Activated CD8-positive, alpha-beta memory T cell treated with anti-CD3 and anti-CD28 coated beads for 4 hours (primary cell): ENCODE measurements at places on chromosomes 1 and 21.

- DNase-seq = no peak
Observed at GRCh38 chr21:38597421-38597820, 99.1 kb upstream of the ERG start.

- no peak for DNase-seq
Observed at GRCh38 chr21:44299085-44299457, 782 bp upstream of the PFKL start.

DNA sequence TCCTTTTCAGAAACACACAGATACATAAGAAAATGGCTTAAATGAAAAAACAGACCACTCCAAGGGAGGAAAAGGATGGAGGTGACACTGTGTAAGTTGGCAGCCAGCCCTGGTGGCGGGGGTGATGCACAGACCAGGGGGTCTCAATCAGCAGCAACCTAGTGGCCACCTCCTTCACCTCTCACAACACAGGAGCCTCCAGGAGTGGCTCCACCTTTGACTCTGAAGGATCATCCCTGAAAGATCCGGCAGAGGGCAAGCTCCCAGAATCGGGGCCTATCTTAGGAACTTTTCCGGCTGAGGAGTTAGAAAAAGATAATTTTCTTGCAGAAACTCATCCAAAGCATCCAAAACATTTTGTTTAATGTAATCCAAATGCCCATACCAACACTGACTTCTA lies 51.2 kb upstream of the SMYD2 start:
- no peak for DNase-seq

DNA sequence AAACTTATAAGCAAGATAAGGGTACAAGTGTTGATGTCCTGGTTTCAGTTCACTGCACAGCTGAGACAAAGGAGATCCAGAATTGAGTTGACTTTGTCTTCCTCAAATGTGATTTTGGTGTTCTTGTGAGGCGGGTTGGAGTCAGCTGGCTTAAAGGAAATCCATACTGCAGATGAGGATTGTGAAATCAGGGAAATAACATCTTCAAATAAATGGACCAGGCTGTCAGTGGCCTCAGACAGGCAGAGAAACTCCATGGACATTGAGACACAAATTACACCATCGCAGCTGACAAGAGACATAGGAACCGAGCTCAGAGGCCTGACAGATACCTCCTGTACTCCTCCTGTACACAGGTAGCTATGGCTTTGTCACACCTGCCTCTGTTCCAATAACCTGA lies 27.0 kb upstream of the REG4 start:
- no peak for DNase-seq

DNA sequence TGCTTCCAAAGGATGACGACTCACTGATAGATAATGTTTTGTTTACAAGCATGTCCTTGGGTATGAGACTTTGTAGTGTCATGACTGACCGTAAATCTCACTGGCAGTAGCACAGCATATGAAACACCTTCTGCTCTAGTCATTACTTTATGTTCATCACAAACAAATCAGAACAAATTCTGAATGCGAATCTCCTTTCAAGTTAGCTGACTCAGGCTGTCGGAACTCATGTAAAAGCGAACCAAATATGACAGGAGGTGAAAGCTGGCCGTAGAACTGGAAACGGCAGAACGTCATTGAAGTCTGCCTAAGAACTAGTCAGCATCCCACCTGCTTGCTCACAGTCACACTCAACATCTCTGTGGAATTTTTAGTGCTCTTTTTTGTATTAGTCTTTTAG lies 143.9 kb downstream of the RGS7 start:
- no peak for DNase-seq

- DNase-seq = no peak
Observed at GRCh38 chr1:3381901-3382300, 72.6 kb upstream of the ARHGEF16 start.

DNA sequence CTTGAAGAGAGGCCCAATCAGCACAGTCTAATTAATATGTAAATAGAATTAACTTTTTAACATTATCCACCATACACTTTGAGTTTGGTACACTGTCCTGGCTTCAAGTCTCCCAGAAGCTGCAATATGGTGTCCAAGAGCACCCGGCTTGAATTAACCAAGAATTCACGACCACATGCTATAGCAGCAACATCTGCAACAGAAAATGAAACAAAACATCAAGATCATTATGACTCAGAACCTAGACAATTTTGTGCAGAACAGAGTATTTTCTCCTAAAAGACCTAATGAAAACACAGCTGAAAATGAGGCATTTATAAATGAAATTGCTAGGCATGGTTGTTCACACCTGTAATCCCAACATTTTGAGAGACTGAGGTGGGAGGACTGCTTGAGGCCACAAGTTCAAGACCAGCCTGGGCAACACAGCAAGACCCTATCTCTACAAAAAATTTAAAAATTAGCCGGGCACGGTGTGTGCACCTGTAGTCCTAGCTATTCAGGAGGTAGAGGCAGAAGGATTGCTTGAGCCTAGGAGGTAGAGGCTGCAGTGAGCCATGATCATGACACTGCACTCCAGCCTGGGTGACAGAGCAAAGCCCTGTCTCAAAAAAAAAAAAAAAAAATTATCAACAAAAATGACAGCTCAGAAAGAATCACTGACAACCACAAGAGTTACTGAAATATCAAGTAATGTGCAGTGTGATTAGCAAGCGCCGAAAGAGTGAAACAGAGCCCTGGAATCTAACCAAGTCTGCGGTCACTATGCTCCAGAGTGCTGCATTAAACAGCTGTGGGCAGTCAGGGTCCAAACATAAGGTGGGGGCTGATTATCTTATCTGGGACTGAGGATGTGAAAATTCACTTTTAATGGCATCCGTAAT lies 45.3 kb downstream of the HSF2BP start:
- DNase-seq = no peak

GRCh38 chr1:234603221-234604204 lies 6.5 kb downstream of the IRF2BP2 start:
- DNase-seq = no peak

DNA sequence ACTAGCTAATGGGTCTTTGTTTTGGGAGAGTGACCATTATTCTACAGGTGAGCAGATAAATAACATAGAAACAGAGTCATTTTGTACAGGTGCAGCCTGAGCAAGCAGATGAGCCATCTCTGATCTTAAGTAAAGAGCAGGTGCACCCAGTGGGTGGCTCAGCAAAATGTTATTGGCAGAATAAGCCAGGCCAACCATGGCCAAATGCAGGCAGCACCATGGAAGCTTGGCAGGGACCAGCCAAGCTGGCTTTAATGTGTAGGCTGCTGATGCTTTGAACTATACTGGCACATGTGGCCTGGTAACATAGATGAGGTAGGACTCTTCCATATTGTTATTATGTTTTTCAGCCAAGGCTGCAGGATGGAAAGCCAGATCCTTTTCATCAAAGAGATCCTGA lies 553.3 kb upstream of the ZRANB2 start:
- DNase-seq = no peak

- DNase-seq = no peak
Observed at GRCh38 chr1:1173061-1173792, 453 bp upstream of the TTLL10 start.

GRCh38 chr1:175750366-175751071 lies 7.1 kb upstream of the TNR start:
- DNase-seq = no peak

DNA sequence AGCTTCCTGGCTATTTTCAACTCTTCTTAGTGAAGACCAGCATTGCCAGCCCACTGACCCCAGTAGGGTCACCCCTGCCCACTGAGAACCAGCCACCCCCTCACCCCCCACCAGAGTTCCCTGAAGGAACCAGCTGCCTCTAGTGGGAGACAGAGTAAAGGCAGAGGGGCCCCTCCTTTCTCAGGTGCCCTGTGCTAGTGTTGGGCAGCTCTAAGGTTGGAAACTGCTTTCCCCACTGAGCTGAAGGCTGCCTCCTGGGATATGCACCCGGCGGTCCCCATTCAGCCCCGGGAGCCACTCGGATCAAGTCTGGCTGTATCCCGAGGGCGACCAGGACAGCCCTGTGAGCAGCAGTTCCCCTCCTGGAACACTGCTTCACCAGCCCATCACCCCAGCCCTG lies 111.0 kb downstream of the PGBD5 start:
- DNase-seq = no peak

DNA sequence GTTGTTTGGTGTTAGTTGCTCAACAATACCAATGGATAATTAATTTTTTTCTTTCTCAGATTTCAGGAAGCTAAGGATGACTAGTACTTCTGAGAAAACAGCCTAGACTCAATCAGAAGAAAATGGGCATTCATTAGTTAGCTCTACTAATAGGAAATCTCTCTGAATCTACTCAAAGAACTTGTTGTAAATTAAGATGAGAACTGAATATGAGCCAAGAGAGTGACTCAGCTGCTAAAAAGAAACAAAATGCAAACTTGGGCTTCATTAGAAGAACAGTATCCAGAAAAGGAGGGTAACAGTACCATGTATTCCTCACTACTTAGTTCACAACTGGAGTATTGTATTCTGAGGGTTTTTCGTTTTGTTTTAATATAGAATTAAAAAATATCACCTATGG lies 12.5 kb downstream of the FOXJ3 start:
- DNase-seq = no peak

GRCh38 chr1:193431265-193431977 lies 245.0 kb upstream of the B3GALT2 start:
- DNase-seq = no peak

- no peak for DNase-seq
Observed at GRCh38 chr1:30768830-30769718, 11.5 kb upstream of the LAPTM5 start.

DNA sequence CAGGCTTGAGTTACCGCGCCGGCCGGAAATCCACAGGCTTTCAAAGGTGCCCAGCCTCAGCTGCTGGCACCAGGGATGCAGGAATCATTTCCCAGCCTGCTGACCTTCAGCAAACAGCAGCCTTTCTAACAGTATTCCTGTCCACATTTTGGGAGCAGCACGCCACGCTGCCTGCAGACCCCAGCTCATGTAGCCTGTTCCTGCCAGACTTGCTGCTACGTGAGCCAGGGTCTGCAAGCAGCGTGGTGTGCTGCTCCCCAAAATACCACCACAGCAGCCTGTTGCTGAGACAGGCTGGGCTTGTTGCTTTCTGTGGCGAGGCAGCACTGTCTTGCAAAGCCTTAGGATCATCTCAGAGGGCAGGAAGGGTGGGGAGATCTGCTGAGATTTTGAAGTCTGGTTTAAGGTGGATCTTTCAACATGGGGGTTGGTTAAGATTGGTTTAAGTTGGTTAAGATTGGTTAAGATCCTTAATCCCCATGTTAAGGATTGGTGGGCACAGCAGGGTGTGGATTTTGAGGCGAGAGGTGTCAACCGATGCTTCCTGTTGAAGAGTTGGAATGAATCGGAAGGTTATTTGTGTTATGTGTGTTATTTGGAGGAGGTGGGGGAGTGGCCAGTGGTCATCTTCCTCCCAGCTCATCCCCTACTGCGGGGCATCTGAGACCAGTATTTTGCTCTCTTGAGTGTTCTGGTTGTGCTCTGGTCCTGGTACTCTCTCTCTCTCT lies 12.9 kb downstream of the FAAH start:
- no peak for DNase-seq

- no peak for DNase-seq
Observed at GRCh38 chr1:176656257-176656995, 193.5 kb downstream of the PAPPA2 start.

GRCh38 chr1:156750711-156751450 lies 594 bp downstream of the HDGF start:
- no peak for DNase-seq

DNA sequence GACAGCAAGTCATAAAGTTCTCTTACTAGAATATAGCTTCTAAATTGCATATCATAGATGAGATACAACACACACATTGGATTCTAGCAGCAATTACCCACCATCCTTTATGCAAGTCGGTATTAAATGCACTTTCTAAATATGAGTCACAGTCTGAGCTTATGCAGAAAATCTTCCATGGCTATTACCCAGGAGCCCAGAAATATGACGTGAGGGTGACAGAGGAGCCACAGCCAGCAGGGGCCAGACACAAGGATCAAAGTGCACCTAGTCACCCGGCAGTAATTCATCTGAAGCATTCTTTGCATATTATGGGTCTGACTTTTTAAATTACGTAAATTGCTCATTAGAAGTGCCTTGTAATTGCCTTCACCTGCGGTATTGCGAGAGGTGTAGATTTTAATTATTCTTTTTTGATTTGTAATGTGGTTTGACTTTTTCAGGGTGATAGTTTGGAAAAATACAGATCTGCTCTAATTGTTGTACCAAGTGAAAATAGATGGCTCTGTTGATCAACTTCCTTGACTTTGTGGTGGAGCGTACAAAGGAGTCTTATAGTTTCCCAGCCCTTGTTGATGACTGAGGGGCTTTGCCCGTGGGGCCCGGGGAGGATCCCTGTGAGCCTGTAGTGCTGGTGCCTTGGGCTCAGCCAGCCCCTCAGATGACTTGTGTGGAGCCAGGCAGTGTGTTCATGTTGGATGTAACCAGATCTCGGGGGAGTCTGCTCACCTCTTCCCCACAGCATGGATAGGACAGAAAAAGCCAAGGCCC lies 470.0 kb upstream of the VAMP3 start:
- no peak for DNase-seq

DNA sequence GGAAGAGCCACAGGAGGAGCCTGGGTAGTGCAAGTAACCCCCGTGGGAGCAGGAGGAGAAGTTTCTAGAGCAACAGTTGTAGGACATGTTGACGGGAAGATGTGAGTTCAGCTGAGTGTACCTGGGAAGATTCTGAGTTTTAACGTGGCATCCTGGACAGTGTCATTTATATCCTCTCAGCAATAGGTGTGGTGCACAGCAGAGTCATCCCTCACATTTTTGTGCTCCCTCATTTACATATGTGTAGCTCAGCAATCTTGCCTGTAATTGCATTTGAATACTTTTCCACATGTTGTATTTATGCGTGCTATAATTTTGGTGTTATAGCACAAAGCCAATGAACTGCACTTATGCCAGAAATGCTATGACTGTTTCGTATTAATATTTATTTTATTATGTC lies at the start of gene KRTAP13-3:
Gene KRTAP13-3, minus strand, starts transcription at position 101 of the 400 bp plus-strand sequence. Its CDS starts 14 bp downstream, at position 87.
- DNase-seq = no peak

DNA sequence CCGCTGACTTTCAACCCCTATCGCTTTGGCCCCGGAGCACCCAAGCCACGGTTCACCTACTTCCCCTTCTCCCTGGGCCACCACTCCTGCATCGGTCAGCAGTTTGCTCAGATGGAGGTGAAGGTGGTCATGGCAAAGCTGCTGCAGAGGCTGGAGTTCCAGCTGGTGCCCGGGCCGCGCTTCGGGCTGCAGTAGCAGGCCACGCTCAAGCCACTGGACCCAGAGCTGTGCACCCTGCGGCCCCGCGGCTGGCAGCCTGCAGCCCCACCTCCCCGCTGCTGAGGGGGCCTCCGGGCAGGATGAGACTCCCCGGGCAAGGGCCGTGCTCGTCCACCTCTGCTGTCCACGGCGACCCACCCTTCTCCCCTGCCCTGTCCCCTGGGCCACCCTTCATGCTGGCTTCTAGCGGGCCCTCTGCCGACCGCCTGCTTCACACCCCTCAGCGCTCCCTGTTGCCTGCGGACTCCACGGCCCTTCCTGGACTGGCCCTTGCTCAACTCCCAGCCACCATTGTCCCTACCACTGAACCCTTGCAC lies 92.2 kb upstream of the TRABD2B start:
- DNase-seq = no peak
